ENCODE measurements at places on chromosomes 1 and 21.

DNA sequence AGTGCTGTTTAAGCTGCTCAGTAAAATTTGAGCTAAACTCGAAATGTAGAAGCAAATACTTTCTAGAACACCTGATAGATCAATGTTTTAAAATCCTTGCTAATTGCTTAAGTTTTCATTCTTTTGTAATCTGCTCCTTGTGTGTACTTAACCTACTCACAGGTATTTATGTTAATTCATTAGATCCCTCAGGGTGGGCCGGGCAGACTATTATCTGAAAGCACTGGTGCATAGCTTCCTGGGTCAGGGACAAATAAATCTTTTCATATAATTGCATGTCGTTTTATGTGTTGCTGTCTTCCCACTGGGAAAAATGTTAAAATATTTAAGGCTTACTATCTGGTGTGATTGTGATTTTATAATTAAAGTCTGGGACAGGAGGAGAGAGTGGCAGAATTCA, 440.5 kb downstream of the SMYD3 start:
- DNase-seq: no peak

DNA sequence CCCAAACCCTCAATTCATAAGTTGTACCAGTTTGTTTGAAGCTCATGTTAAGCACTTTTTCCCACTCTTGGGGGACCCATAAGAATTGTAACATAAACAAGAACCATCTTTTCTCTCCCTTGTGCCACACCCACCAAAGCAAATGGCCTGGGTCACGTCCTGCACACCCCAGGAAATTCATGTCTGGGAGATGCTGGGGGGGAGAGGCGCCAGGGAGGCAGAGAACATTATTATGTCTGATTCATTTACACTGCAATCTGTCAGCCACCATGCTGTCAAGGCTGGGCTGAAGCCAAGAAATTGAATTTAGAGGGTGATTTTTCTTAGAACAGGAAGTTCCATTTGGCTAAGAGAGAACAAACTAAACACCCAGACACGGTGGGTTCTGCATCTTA, 37.2 kb upstream of the IPO9 start:
- DNase-seq: peak; percentile 81

- peak; percentile 30 for DNase-seq
Observed at GRCh38 chr1:34398241-34398915, 221.7 kb downstream of the C1orf94 start.

DNA sequence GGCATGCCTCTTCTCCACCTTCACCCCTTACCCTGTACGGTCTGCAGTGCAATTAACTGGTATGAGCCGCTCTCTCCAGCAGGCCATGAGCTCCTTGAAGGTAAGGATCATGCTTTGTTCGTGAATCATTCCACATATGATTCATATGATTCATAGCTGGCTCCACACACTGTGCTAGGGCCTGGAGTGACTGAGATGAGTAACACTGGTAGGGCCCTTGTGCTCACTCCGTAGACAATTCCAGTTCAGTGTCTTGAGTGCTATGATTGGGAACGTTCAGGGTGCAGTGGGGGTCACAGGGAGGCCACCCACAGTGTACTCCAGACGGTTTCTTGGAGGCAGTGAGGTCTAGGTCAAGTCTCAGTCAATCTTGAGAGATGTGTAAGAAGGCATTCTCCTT, 239.8 kb downstream of the LMX1A start:
- no peak for DNase-seq

GRCh38 chr1:112284796-112285195, 111.2 kb upstream of the CTTNBP2NL start:
- DNase-seq: no peak
